Upper lobe of right lung (tissue), 1 donor: ENCODE measurements at places on chromosomes 13 and 19.

DNA sequence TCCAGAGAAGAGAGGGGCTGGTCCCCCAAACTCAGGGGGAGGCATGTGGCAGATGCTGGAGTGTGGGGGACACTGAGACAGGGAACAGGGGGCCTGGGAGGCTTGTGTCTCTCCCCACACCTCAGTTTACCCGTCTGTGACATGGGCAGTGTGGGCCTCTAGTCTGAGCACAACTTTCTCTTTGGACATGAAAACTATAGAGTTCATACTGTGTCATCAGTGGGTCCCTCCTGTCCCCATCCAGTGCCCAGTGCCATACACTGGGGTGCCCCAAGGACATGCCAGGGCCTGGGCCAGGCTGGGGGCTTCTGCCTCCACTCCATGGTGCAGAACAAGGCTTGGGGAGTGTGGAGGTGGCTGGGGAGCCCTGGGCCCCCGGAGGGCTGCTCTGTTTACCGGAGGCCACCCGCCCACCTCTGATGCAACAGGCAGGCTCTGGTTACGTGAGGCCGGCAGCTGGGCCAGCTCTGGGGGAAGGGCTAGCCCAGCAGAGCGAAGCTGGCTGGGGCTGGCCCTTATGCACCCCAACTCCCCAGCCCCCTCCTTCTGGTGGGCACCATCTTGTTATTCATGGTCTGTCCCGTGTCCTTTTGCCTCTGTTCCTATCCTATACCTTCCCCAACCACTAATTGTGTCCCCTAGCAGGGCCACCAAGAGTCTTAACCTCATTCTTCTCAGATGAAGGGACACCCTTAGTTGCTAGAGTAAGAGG lies 1.9 kb upstream of the MEF2B start:
- DNase-seq = no peak

DNA sequence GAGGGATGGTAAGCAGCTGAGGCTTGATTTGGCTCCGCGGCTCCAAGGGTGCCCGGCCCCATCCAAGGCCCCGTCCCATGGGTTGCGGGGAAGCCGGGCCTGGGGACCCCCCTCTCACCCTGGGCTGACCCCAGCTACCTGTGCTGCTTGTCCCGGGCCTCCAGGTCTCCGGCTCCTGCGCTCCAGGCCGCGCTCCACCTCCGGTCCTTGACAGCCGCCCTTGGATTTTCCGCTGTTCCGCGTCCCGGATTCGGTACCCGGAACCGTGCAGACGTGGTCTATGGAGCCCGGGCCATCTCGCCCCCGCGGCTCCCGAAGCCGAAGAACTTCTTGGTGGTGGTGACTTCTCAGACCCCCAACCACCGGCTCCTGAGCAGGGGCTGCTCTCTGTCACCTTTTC lies 48.3 kb upstream of the C1QTNF9B start:
- no peak for DNase-seq

- no peak for DNase-seq
These were observed 10.1 kb upstream of the RSPH6A start for GRCh38 chr19:45825263-45825605.

- no peak for DNase-seq
These were observed 13.1 kb downstream of the SETDB2 start for GRCh38 chr13:49457221-49457620.

DNA sequence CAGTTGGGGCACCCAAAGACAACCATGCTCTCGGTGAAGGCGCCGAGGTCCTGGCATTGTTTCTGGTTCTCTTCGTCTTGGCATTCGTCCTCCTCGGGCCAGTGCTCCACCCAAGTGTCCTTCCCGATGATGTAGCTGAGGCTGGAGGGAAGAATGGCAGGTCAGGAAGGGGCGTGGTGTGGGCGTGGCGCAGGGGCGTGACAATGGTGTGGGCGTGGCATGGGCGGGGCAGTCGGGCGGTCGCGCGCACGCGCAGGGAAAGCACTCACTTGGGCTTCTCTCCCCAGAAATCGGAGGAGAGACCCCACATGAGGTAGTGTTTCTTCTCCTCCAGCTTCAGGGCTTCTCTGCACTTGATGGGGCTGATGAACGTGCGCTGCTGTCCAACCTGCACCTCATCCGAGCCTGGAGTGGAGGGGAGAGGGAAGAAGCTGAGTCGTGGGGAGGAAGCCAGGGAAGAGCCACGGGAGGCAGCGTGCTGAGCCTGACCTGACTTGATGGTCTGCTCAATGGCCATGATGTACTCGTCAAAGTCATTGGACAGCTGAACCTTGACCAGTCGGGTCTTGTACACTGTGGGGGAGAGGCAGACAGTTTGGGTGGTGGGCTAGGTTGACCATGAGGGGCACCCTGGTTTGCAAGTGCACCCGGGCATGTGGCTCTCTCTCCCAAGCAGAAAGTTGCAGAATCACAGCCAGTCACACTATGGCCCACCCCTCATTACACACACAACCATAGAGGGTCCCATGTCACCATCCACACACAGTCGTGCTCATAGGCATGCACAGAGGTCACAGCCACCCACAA lies 8.1 kb upstream of the TNFSF14 start:
- DNase-seq = no peak

- DNase-seq = no peak
These were observed 35.6 kb downstream of the GJA3 start for GRCh38 chr13:20125129-20125782.

GRCh38 chr13:99895444-99896368 lies 75.9 kb downstream of the ZIC5 start:
- no peak for DNase-seq

GRCh38 chr19:7500811-7501450 lies 12.1 kb upstream of the PEX11G start:
- DNase-seq = peak; percentile 76

DNA sequence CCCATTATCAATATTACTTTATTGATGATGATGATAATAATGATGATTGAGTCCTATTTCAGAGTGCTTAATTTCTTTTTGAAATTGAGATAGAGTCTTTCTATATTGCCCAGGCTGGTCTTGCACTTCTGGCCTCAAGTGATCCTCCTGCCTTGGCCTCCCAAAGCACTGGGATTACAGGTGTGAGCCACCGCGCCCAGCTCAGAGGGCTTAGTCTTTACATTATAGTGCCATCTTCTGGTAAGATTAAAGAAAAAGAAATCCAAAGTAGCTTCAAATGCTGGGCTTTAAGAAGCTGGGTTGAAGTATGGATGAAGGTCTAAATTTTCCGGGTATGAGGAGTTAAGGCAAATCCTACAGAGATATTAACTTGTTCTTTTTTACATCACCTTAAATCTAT lies 3.4 kb upstream of the ZNF333 start:
- DNase-seq = no peak

- peak; percentile 80 for DNase-seq
These were observed 24.3 kb downstream of the NFILZ start for GRCh38 chr19:8654591-8655339.

DNA sequence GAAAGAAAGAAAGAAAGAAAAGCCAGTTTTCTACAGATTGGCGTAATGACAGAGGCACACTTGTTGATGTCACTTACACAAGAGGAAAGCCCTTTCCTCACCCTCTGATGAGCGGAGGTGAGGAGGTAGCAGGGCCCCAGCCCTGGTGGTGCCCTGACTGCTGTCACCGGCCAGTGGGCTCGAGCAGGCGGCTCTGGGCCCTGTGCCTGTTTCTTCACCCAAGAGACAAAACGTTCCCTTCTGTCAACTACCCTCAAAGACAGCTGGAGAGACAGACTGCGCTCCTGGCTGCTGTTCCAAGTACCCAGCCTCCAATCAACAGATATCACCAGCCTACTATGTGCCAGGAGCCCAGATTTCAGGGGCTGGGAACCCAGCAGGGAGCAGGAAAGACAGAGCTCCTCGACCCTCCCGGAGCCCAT lies 10.1 kb downstream of the EPS15L1 start:
- no peak for DNase-seq

- DNase-seq = no peak
These were observed 3.8 kb downstream of the APC2 start for GRCh38 chr19:1453525-1454364.

GRCh38 chr13:112715210-112715609 lies 25.4 kb downstream of the ATP11A start:
- DNase-seq = no peak
